ENCODE measurements at places on chromosomes 3 and 15.

DNA sequence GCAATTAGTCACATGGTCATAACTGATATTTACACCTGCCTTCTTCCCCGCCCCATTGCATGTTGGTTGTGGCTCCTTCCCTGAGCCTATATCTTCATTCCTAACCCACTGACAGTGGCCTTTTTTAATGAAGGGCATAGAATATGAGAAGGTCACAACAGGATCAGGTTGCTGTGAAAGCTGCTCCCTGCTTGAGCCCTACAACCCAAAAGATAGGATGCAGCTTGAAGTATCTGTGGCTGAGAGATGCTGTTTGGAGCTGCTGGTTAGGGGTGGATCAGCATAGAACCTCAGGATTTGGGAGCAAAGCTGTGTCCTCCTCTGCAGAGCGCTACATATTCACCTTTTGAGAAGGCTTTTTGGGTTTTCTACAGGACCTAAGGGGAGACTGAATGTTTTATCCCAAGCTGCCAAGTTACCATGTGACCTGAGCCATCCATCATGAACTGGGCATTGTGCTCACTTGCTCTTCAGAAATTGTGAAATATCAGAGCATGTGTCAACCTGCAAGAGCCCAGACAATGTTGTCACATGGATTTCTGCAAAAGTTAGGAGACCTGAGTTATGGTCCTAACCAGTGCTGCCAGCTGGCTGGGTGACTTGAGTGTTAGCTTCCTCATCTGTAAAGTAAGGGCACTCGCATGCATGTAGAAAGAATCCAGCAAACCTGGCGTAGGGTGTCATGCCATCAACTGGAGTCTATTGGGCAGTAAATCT, 49.8 kb upstream of the ARL8B start:
- DNase-seq = no peak

DNA sequence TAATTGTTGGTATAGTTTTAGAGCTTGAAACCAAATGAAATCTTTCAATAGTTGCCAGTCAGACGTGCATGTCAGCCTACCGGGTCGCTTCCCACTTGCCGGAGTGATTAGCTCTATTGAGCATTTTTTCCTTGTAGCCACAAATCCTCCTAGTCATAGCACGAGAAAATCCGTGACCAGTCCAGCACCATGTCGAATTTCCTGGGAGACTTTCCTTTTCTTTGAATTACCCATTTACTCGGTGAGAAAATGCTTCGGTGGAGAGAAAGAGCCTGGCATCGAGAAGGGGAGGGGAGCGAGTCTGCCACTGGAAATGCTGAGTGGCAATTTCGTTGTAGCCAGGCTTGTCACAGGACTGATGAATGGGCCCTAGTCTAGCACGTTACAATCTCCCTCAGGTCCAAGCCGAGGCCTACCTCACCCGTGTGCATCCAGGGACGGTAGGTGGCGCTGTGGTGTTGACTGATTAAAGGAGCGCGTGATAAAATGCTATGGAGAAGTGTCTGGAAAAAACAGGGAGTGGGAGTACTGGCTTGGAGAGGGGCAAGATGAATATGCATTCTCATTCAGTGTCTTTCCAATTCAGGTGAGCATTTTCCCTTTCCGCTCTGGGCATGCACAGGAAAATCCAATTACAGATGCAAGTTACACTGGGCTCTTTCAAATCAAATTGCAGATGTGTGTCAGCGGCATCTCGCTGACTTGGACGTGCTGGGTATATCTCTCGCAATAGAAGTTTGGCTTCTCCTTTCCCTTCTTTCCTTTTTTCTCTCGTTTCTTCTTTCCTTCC, 238.8 kb downstream of the EDEM1 start:
- DNase-seq = peak; percentile 48

GRCh38 chr3:21954709-21955108, 203.7 kb upstream of the ZNF385D start:
- no peak for DNase-seq

DNA sequence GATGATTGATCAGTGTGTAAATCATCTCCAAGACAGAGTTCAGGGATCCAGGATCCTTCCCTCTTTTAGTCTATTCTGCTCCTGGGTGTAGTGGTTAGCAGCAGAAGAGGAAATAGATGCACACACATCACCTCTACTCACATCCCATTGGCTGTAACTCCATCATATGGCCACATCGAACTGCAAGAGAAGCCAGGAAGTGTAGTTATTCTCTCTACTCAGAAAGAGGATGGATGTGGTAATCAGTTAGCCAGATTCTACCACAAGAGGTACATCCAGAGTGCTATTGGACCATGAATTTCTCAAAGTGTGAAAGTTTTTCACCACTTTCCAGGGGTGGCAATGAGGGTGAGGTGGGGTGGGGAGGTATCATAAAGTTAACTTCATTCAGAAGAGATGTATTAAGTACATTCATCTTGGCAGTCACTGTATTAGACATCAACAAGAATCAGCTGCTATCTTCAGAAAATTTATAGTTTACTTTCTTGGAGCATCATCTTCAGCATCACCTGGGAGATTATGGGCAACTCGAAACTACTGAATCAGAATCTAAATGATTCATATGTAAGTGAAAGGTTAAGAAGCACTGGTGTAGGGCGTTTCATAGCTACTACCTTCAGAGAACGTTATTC, 60.6 kb upstream of the GAP43 start:
- DNase-seq = no peak

DNA sequence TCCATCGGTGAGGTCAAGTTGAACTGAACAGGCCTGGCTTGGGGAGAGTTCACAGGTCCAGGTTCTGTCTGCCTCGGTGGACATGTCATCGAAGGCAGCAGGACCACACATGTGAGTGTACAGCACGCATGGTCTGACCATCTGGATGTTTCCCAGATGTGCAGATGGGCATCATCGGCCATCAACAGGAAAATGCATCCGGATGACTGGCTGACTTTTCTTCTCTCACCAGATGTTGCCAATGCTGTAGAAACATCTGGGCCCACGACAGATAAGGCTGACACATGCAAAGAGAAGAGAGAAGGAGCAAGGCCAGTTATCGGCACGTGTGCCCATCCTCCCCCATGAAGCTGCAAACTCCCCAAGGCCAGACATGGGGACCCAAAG, 45.1 kb downstream of the NOX5 start:
- no peak for DNase-seq

GRCh38 chr3:141083836-141084649, 32.9 kb downstream of the SPSB4 start:
- DNase-seq = no peak

DNA sequence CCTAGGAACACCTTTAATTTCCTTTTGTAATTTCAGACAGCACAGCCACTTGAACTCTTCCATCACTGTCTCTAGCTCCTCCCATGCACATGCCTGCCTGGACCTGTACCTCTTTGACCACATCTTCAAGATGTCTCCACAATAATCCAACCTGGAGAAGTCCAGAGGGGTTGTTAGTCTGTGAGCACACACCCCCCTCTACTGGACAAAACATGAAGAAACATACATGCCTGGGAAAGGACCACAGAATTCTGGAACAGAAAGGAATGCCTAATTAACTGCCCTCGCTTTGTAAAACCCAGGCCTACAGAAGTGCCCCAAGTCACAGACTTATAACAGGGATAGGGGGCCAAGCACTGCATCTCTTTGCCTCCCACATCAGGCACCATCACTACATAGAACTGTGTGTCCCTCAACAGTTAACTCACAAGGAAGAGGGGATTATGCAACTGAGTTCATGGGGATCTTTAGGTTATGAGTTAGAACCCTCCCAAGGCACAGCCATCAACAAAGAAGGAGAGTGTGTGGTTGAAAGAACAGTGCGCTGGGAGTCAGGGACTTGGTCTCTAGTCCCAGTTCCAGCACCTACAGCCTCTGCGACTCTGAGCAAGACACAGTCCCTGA, 61.7 kb downstream of the FMN1 start:
- no peak for DNase-seq
